ENCODE measurements at places on chromosomes 6 and 20.

DNA sequence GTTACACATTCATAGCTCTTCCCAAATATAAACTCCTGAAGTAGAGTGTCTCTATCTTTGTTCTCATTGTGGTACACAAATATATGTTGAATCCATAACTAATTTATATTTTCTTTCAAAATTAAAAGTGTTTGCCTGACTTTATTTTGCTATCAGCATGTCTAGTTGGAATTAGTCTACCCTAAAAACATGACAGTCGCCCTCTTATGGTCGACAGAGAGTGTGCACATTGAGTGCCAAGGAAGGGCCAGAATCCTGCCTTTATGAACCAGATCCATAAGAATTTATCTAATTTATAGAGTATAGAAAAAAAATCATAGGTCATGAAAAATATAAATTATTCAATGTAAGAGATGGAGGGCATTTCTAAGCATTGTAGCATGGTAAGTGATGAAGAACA, 12.3 kb upstream of the DEFB112 start:
- DNase-seq = no peak

DNA sequence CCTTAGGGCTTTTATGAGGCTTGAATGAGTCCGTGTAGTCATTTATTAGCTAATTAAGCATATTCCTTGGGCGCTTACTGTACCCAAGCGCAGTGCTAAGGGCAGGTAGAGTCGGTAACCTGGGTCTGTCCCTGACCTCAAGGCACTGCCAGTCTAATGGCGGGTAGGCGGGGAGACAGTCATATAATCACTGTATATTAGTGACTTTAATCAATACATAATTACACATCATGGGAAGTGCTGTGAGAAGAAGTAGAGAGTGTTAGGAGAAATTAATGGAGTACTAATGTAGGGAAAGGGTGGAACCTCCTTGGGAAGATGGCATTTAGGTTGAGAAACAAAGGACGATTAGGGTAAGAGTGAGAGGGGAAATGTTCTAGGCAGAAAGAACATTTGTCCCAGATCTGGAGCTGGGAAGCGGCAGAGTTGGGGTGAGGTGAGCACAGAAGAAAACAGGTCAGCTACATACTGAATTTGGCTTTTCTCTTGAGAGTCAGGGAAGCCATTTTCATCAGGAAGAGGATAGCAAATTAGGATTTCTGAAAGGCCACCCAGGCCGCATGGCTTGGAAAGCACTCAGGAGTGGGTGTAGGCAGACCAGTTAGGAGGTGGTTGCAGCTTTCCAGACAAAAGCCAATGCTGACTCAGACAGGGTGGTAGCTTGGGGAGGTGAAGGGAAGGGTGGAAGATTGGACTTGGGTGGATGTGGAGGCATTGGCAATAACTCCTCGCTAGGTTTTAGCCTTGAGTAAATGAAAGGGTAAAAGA, 954 bp upstream of the BLCAP start:
- DNase-seq = no peak

DNA sequence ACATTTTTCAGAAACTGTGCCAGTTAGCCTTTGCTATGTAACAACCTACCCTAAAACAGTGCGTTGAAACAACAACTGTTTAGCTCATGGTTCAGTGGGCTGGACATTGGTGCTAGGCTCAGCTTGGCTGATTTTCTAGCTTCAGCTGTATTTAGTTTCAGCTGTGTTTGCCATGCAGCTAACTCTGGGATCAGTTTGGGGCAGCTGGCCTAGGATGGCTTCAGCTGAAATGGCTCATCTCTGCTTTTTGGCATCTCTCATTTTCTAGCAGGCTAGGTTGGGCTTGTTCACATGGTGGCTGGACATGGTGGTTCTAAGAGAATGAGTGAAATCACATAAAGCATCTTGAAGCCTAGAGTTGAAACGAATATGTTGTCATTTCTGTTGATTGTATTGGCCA, 464.2 kb downstream of the QKI start:
- no peak for DNase-seq

- no peak for DNase-seq
These were observed 2.4 kb upstream of the CST1 start for GRCh38 chr20:23753194-23753548.

DNA sequence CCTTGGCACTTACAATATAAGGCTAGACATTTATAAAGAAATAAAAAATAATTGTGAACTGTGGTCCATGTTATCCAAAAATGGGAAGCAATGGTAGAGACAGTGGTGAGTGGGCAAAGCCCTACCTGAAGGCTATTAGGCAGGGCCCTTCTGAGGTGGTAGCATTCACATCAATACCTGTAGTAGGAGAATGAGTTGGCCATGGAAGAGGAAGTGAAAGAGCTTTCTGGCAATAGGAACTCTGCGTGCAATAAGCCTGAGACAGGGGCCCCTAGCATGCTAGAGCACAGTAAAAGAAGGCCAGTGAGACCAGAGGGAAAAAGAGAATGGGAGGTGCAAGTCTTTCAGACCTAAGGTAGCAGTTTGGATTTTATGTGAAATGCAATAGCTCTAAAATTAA, 754.5 kb downstream of the PTPRT start:
- no peak for DNase-seq

DNA sequence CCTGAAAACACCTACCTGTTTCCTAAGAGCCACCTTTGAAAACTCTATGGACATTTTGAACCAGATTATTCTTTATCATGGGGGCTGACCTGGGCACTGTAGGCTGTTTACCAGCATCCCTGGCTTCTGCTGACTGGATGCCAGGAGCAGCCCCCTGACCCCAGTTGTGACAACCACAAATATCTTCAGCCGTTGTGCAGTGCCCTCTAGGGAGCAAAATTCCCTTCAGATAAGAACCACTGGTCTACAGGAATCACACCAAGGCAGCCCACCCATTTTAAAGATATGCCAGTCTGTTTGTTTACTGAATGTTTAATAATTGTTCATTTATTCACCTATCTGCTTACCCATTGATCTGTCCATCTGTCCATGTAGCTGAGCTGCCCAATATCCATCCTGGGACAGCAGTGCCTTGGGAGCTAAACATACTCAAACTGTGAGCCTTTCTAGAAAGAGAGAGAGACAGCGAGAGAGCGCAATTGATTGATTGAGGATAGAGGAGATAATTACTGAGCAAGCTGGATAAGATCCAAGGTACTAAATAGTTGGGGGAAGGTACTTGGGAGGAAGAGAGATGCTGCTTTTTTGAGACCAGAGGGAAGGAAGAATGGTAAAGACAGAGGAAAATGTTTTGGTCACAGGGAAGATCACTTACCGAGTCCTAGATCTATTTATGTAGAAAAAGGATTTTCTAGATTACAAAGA, 276.8 kb downstream of the NRN1 start:
- no peak for DNase-seq

DNA sequence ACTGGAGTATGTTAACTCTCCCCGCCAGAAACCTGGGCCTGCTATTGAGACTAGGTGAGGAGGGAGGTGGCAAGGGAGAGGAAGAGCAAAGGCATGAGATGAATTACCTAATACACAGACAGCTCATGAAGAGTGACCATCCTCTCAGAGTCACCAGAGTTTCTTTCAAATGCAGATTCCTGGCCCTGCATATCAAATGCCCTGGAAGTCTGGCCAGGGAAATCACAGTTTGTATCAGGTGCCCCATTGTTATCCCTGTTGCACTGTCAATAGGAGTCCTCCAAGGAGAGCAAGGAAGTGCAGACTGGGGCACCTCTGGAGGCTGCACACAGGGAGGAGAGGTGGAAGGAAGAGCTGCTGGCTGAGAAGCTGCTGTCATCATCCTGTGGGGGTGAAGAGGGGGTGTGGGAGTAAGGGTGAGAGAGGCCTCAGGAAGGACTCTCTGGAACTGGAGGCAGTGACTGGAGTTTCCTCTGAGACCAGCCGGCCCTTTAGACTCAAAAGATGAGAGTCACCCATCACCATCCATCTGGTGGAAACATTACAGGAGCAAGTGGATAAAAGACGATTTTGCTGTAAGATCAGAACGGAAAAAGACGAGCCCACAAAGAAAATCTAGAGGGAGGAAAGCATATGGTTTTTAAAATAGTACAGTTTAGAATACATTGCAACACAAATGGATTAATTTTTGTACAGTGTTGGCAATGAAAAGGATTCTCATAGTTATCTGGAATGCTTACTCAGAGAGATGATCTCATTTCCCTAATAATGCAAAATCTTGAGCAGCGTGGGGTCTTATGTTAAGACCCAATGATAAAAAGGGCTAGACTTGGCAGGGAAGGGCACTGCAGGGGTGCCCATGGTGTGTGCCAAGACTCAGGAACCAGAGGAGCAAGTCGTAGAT, 268.1 kb downstream of the UST start:
- no peak for DNase-seq

- no peak for DNase-seq
These were observed 15.0 kb upstream of the MRAP2 start for GRCh38 chr6:84018453-84019061.

DNA sequence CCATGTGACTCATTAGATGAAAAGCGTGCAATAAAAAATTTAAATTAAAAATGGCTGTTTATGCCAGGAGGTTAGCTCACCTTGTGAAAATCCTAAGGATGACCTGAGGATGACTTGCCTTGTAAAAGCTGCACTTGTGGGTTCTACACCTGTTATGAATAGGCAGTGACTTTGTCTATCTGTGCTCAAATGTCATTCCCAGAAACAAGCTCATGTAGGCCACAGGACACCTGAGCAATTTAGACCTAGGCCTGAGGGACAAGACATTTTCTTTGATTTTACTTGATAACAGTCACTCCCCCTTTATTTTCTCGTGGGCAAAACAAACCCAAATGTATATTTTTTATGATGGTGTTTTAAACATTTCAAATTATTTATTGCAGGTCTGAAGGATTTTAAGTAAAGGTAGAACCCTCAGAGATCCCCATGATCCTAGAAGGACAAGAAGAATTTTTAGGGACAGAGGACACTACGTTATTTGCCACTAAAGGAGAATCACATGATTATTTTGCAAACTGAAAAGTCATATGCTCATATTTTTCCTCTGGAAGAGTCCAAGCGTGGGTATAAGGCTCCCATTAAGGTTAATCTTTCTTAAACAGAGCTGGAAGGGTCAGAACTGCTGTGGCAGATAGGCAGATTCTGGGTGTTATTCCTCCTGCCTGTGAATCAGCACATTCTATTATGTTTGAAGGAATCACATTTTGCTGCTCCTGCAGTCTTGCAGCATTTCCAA, 277.5 kb upstream of the MAN1A1 start:
- no peak for DNase-seq

DNA sequence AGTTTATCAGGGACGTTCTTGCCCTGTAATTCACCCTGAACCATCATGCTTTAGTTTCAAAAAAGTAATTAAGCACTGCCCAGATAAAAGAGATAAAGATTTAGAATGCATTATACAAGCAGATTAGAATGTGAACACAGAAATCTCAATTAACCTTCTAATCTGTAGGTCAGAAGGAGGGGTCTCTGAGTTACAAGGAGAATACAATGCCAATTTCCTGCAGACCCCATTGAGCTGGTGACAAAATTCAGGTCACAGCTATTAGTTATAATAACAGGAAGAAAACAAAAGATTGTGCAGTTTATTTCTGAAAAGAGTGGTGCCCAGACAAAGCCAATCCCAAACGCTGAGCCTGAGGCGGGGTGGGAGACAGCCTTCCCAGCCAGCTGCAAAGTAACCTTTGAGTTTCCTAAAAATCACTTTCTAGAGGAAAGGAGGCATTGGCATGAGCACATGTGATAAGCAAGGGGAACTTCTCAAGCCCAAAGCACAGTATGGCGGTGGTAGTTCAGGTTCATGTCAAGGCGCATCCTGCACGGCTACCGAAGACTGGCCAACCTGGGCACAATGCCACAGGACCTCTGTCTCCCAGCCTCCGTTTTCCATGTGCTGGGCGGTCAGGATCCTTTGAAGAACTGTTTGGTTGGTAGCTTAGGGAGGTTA, 192.5 kb downstream of the TTLL2 start:
- no peak for DNase-seq

- DNase-seq = no peak
These were observed 46.2 kb upstream of the BCLAF1 start for GRCh38 chr6:136335736-136336363.

DNA sequence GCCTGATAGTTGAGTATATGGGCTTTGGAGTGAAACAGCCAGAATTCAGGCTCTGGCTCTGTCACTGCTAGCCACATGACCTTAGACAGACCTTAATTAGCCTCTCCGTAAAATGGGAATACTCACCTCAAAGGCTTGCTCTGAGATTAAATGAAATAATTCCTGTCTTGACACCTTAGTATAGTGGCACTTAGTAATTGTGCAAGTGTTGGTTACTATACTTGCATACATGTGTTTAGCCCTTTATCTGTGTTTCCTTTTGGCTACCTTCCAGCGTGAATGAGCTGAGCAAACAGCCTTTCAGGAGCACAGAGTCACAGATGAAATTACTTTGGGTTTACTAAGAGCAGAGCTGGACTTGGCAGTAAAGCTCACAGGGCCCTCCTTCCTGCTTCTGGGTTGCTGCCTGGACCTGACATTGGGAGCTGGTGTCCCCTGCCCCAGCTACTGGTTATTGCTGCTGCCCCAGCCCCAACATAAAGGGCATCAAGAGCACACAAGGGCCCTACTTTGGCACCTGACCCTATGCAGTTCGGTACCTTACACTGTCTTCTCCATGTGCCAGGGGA, 32.8 kb downstream of the CD164 start:
- no peak for DNase-seq

- DNase-seq = no peak
These were observed 9.0 kb upstream of the TULP4 start for GRCh38 chr6:158303210-158303731.

- DNase-seq = no peak
These were observed 40.5 kb downstream of the FAM110A start for GRCh38 chr20:873875-874607.

DNA sequence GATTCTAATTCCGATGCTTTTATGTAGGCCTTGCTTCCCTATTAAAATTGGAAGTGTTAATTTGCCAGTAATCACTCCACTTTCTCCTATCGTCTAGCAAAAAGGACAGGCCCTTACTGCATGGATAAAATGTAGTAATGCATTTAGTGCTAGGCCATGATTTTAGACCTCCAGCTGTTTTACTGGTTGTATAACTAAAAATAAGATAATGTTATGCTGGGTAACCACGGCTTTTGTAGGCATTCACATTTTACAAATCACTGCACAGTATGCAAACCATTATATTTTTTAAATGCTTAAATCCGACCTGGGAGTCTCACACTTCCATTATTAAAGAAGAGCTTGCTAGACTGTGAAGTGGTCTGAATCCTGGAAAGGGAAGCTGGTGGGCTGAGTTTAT, 179.5 kb downstream of the TFAP2A start:
- no peak for DNase-seq

DNA sequence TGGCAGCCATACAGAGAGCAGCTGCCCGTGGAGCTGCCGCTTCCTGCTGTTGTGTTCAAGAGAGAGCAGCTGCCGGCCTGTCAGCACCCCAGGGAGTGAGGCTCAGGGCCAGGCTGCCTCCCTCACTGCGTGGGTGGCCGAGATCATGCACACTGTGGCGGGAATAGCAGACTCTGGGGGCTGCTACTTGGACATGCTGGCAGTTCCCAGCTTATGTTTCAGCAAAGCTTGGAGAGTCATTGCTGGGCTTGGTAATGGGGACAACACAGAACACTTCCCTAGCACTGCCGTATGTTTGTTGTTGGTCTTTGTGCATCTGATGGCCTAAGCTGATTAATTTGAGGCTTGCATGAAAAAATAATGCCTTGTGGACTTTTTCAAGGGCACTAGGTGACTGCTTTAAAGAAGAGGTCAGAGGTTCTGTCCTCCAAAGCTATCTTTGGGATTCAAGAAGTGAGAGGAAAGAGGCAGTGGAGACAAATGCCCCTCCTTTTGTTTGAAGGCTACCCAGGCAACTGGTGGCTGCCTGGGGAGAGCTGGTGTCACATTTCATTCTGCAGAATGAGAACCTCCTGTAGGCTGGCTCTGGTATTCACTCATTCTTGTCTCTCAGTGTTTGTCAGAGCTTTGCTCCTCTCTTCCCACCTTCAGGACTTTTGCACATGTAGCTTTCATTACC, 18.8 kb downstream of the MRAP2 start:
- DNase-seq = no peak

All from GM06990 (cell line).